ENCODE measurements at places on chromosomes 11 and 22.

DNA sequence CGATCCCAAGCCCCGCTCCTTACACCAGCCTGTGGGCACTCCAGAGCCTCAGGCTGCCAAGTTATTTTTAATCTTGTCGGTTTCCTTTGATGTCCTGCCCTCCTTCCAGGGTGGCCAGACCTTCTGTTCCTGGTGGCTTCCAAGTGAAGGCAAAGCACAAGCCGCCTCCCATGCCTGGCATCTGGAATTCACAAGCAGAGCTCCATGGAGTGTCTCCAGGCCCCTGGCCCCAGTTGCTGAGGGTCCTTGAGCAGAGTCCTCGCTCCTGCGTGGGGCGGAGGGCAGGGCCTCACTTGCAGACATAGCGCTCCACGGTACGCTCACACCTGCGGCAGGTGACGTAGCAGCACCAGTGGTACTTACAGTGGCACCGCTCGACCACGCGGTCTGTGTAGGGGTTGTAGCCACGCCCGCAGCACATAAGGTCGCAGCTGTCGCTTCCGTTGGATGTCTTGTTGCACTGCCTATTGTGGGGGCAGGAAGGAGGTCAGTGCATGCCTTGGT lies 19.5 kb downstream of the WNT11 start:
- DNase-seq = no peak

- DNase-seq = no peak
Measured at GRCh38 chr11:81080476-81080875, 1639.6 kb upstream of the TENM4 start.

GRCh38 chr22:39661842-39662685 lies 91.5 kb downstream of the CACNA1I start:
- peak; percentile 62 for DNase-seq

- no peak for DNase-seq
Measured at GRCh38 chr11:38990841-38991240, 2392.8 kb upstream of the RAG2 start.

DNA sequence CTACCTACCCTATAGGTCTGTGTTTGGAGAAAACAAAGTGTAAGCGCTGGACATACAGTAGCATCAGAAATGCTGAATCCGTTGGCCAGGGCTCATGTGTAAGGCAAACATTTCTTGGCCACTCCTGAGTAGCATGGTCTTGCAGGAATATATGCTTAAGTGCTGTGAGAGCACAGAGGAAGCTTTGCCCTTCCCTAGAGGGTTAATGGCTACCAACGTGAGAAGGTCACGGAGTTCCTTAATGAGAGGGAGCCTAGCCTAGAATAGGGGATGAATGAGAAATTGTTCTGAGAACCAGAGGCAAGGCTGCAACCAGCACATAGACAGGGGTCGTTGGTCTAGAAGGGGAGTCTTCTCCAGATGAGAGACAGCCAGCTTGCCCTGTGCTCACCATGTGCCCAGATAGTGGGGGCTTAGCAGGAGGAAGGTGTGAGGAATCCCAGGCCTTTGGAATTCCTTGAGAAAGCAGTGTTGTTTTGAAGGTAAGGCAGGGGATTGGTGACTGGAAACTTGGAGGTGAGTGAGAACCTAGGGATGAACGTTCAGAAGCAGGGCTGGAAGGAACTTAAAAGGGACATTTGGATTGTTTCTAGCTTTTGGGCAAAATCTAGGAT lies 29.5 kb downstream of the RCOR2 start:
- no peak for DNase-seq

GRCh38 chr11:76230392-76230791 lies 24.1 kb upstream of the WNT11 start:
- DNase-seq = no peak

DNA sequence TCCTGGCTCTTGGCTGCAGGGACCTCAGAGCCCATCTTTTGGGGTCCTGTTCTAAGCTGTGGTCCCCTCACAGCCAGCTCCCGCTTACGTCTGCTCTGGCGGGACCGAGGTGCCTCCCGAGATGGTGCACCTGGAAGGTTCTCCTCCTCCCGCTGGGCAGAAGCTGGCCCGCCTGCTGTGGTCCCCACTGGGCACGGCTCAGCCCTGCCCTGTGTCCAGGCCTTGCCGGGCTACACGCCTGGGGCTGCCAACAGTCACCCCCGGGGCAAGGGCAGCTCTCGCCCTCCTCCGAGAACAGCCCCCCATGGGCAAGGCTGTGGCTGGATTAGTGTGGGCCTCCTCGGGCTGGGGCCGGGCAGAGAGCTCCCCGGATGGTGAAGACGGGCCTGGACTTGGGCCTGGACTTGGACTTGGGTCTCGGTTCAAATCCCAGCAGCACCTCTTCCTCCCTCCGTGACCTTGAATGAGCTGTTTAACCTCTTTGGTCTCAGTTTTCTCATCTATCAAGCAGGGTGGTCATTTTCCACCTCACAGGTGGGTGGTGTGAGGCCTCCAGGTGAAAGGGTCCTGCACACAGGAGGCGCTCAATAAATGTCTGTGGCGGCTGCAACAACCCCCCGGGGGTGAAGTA lies 998 bp downstream of the BAIAP2L2 start:
- no peak for DNase-seq

- DNase-seq = no peak
Measured at GRCh38 chr11:5250543-5251204, 1.0 kb upstream of the HBG1 start.

All from activated T-cell treated with anti-CD3 and anti-CD28 coated beads for 24 hours (primary cell).